ENCODE measurements at places on chromosomes 3 and 15.

- DNase-seq: no peak
Observed at GRCh38 chr15:51229907-51230330, 108.5 kb downstream of the CYP19A1 start.

GRCh38 chr3:195080571-195081151 is 190.3 kb downstream of the XXYLT1 start:
- DNase-seq: no peak

GRCh38 chr3:73086071-73086494 is 24.6 kb downstream of the EBLN2 start:
- DNase-seq: no peak

- DNase-seq: no peak
Observed at GRCh38 chr3:52793702-52794611, 639 bp upstream of the ITIH3 start.

DNA sequence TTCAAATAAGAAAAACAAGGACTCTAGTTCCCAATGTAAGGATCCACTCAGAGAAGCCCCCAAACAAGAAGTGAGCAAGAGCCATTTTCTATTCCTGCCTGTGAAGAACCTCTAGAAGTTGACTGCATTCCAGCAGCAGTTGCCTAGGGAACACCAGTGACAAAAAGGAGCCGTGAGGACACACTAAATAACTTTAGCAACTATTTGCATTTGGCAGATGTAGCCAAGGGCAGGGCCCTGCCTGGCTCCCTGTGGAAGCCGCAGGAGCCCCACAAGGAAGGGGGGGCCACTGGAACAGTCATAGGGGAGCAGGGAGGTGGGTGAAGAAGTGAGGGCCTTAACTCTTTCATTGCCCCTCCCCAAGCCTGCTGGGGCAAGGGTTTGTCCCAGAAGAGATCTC is 470.2 kb upstream of the PROK2 start:
- no peak for DNase-seq

- DNase-seq: no peak
Observed at GRCh38 chr3:159787794-159788205, 200.8 kb upstream of the IL12A start.

DNA sequence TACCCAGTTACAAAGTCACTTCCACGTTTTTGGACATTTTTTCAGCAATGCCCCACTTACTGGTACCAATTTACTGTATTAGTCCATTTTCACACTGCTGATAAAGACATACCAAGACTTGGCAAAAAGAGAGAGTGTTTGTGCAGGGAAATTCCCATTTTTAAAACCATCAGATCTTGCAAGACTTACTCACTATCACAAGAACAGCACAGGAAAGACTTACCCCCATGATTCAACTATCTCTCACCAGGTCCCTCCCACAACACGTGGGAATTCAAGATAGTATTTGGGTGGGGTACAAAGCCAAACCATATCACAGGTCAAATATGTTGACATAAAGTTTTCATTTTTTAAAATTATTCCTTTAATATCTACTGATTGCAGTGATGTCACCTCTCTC is 16.2 kb upstream of the ABI3BP start:
- DNase-seq: no peak

- DNase-seq: no peak
Observed at GRCh38 chr15:56886363-56886931, 32.0 kb upstream of the TCF12 start.

GRCh38 chr15:31569836-31570235 is 243.2 kb downstream of the KLF13 start:
- DNase-seq: no peak

DNA sequence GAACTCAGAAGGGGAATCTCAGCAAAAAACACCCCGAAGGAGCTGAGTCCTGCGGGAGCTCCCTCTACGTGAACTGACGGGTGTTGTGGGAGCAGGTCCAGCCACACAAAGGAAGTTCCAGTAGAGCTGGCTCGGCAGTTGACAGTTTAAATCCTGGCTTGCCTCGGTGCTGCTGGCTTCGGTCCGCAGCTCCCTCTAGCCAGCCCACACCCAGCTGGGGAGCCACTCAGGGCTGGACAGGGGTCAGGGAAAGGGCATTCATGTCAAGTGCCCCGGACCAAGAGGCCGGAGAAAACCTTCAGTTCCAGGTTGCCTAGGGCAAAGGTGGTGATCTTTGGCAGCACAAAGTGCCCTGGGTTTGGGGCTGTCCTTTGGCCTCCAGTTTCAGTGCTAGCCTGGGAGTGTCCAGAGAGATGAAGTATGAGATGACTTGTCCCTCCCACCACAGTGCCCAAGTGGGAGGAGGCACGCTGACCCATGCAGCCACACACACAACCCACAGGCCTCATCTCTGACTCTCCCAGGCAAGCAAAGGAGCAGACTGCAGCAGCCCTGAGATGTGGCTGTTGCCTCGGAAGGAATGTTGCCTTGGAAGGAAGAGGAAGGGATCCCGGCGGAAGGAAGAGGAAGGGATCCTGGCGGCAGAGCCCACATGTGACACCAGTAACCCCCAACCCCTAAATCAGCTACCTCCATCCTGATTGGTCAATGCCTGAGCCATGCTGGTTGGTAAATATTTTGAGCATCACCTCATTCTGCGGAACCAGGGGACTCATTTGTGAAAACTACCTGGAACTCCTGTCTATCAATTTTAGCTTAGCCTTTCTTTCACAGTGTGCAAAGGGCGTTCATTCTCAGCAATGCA is 13.9 kb upstream of the ANPEP start:
- DNase-seq: no peak

Data from NCI-H187 treated with DMSO at 0.1 percent for 48 hours (cell line).